HS-27A (cell line): ENCODE measurements at places on chromosomes 11 and 22.

DNA sequence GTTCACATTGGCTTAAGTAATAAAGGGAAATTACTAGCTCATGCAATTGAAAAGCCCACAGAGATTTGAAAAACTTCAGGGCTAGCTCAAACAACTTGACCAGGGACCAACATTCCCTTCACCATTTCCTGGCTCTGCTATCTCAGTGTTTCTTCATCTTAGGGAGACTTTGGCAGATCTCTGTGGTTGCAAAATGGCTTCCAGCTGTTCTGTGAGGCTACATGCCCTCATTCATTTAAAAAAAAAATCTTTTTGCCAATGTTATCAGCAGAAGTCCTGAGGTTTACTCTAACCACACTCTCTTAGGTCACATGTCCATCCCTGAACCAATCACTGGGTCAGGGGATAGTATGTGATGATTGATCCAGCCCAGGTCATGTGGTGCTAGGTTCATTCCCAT lies 13.9 kb upstream of the RASSF10 start:
- no peak for DNase-seq

GRCh38 chr22:46378426-46379065 lies 43.0 kb downstream of the TRMU start:
- DNase-seq: no peak

DNA sequence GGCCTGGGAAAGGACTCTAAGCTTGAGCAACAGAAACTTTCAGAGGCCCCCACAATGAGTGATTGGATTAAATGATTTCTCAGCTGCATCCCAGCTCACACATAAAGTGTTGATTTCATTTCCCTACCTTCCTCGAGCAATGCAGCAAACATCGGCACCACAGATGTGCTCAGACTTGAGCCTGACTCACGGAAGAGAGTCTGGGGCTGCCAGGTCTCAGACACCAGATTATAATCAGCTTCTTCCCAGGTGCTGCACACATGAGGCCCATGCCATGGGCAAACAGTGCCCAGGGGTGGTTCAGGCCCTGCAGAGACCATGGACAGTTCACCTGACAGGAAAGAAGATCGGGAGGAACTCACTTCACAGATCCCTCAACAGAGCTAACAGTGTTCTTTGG lies 226.6 kb upstream of the TENM4 start:
- DNase-seq: no peak

GRCh38 chr22:48589901-48590300 lies 1237.8 kb downstream of the BRD1 start:
- DNase-seq: no peak

DNA sequence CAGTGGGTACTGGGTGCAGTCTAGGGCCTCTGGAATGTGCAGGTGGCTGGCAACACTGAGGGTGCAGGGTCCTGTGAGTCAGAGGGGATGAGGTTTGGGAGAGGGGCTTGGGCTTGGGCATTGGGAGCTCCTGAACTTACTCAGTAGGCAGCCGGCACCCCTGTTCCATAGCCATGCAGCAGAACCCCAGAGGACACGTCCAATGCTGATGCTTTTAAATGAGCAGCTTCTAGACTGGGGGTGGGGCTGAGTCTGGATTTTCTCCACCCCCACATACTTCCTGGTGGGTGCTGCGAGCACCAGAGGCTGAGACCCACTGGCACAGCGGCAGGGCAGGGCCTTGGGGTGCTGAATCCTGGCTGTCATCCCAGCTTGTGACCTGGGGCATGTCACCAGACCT lies 71.4 kb downstream of the ARHGAP8 start:
- no peak for DNase-seq

DNA sequence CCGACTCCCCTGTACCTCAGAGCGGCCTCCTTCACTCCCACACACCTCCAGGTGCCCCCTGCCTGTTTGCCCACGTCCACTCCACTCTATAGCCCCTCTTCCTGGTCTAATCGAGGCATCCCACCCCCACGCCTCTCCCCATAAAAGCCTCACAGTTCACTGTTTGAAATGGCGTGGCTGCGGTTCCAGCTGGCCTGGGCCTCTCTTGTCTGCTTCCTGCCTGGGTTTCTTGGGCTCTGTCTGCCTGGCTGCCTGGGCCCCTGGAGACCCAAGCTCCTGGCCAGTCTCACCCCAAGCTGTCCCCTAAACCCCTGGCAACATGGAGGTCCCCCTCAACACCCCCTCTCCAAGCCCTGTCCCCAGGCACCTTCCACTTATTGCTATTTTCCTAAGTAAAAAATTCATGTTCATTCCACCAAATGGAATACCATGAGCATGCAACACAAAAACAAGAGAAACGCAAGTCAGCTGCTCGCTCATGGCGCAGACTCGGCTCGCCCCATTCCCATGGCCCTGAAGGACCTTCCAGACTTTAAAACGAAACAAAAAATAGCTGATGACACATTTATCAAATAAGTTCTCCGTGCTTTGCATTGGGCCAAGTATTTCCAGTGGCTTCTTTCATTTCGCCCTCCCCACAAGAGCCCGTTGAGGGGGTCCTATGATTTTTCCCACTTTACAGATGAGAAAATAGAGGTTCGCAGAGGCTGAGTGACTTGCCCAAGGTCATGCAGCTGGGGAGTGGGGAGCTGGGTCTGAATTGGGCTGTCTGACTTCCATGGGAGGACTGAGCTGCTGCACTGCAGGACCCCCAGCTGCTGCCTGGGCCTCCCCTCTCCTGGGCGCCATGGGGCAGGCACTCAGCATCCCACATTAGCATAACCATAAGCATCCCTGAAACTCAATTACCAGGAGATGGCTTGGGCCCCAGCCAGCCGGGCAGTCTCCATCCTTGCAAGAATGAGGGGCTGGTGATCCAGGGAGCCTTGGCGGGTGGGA lies 11.7 kb upstream of the FLRT1 start:
- no peak for DNase-seq

GRCh38 chr11:15810525-15810924 lies 545.8 kb downstream of the SOX6 start:
- DNase-seq: no peak

GRCh38 chr22:28105413-28105812 lies 186.4 kb upstream of the PITPNB start:
- DNase-seq: no peak

- DNase-seq: no peak
These were observed 125.2 kb downstream of the PHF21B start for GRCh38 chr22:44884562-44884961.
